ENCODE measurements at places on chromosomes 7 and 10. TPM values are rescaled to one million over a fixed set of nuclear protein-coding genes. Genes with fewer than 3 reads are reported as not detected.

CALHM3 gene
- not detected for total RNA-seq

DNA sequence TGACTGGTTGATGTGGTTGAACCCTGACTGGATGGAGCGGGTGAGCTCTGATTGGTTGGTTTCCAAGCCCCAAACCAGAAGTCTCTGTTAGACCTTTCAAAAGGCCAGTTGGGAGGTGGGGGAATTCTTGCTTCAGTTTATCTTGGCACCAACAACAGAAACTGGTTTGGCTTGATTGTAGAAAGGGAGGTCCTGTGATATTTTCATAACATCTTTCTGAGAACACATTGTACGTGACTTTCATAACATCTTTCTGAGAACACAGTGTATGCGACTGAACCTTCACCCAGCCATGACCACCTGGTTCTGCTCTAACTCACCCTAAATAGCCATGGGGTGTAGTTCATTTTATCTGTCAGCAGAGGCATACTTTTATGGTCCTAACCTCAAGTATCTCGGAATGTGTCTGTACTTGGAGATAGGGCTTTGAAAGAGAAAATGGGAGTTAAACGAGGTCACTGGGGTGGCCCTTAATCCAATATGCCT is 88.3 kb downstream of the GALNT17 start:
- DNase-seq = peak; percentile 47

- no peak for DNase-seq
Observed at GRCh38 chr7:37751096-37751495, 67.5 kb downstream of the GPR141 start.

- DNase-seq = no peak
Observed at GRCh38 chr7:95577137-95577536, 19.2 kb downstream of the PDK4 start.

LRGUK gene
- 2.4 TPM for total RNA-seq

- DNase-seq = no peak
Observed at GRCh38 chr7:129604713-129605437, 6.6 kb upstream of the NRF1 start.

DNA sequence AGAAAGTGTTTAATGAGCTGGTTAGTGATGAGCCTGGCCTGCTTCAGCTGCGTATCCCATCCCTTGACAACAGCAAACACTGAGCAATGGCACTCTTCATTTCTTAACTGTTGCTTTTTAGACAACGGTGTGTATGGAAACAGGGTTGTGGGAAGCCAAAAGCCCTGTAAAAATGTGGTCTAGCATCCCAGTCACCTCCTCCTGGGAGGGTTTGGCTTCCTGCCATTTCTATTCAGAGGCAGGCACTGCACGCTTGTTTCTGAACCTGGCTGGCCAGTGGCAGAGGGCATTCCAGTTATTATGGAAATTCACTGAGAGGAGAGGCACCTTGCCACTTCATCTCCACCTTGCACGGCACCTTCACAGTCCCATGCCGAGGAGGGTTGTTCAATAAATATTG is 123.0 kb upstream of the ADARB2 start:
- no peak for DNase-seq

DNA sequence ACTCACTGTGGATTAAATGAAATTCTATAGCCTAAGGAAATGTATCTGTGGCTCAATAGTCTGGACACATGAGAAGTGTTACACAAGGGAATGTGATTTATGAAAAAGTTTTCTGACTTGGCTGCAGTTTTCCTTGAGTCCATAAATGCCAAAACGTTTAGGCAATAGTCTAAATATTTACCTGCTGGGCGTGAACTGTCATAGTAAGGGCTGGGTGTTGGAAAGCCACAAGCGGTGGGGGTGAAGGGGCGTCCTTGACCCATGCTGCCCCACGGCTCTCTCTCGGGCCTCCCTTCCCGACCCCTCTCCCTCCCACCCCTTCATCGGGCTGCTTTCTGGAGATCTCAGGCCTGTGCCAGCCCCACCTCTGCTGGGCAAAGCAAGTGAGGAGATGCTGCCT is 223.7 kb downstream of the BUB3 start:
- peak; percentile 13 for DNase-seq

LBX1 gene
- total RNA-seq = not detected

VIPR2 gene
- 2.8 TPM for total RNA-seq

DNA sequence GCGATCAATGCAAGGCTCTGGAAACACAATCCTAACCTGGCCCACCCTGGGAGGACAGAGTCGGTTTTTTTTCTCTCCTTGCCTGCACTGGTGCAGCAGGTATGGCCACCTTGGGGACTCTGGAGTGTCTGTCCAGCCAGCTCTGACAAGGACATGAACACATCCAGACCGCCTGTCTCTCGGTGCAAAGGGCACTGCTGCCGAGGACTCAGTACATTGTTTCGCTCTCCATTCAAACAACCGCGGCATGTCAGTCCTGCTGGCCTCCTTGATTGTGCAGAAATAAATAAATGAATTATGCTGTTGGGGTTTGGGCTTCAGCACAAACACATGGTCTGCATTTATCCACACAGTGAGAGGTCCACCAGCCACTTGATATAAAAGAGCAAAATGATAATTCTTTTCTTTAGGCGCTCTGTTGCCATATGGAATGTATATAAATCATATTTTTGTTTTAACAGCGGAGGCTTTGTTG is 565.2 kb downstream of the KCNMA1 start:
- no peak for DNase-seq

ACTR1A gene
- total RNA-seq = 84.1 TPM
